Amniotic epithelial cell (primary cell): ENCODE measurements at places on chromosomes 7 and 10.

DNA sequence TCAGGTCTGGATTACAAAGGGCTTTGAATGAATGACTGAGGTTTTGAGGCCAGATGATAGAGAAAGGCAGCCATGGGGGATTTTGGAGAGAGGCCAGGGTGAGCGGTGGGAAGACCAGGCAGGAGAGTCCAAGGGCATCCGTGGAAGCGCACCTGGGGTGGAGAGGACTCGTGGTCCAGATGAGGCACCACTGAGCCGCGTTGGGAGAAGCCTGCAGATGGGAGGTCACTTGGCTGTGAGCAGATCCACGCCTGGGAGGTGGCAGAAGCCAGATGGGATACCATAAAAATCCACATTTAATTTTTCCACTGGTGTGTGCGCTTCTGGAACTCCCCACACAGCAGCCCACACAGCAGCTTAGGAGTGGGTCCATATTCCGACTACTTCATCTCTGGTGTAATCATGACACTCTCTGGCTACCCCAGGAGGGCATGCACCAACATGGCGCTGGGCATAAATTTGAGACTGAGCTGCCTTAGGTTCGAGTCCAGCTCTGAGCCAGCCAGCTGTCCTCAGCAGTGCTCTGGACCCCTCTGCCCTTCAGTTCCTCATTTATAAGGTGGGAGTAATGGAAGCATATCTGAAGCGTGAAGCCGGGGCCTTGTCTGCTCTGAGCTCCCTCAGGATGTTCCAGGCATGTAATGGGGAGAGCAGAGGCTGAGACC lies 90.2 kb upstream of the FAM20C start:
- no peak for DNase-seq

DNA sequence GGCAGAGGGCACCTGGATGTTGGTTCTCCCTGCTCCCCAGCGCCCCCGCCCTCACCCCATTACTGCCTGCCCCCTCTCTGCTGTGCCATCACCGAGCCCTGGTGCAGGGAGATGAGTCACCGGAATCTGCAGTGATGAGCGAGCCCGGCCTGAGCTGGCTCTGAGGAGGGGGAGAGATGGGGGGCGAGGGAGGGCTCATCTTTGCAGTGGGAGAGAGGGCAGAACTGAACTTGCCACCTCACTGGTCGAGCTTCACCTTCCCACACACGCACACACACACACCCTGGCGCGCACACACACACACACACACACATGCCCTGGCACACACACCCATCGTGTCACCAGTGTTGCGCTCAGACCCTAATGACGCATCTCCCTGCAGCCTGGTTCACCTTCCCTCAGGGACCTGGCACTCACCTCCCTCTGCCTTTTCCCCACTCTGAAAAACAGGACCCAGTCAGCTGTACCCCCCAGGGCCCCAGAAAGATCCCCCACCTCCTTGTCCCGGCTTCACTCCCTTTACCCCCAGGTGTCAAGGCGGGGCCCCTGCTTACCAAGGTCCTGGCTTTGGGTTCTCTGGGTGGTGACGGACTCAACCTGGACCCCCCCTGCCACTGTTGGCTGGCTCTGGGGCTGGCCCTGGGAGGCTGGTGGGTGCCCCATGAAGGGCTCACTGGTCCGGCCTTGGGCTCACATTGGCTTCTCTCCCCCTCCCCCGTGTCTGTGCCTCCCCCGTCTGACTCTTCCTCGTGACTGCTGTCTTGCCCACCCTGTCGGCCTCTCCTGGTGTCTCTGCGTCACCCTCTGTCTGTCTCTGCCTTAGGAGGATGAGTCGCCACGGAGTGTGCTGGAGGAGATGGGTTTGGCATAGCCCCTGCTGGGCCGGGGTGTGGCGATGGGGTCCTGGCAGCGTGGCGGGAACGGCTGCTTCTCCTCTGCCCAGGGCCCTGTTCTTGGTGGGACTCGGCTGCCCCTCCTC lies 5.4 kb downstream of the VGF start:
- peak; percentile 58 for DNase-seq

DNA sequence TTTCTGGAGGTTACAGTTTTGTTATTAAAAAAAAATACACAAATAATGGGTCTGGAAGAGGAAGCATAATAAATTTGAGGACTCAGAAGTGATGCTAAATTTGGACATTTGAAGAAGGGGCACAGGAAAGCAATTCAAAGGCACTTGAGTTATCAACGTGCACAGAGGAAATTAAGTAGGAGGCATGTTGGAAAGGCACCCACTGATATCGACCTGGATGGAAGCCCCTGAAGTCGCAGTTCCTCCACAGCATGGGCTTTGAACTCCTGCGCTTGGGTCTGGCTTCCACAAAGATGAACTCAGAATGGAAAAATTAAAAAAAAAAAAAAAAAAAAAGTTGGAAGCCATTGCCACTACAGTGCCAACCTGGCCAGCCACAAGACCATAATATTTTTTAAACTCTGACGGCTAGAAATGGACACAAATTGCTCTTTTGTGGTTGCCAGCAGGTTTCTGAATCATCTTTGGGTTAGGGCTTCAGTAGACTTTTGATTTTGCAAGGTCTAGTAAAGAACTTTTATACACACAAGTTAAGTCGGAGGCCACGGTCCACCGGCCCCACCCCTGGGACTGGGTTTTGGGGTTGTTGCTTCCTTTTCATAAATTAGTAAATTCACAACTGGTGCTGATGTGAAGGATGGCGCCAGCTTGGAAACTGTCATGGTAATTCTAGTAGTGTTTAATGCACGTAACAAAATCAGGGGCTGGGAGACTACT lies 21.6 kb downstream of the JCAD start:
- peak; percentile 54 for DNase-seq

DNA sequence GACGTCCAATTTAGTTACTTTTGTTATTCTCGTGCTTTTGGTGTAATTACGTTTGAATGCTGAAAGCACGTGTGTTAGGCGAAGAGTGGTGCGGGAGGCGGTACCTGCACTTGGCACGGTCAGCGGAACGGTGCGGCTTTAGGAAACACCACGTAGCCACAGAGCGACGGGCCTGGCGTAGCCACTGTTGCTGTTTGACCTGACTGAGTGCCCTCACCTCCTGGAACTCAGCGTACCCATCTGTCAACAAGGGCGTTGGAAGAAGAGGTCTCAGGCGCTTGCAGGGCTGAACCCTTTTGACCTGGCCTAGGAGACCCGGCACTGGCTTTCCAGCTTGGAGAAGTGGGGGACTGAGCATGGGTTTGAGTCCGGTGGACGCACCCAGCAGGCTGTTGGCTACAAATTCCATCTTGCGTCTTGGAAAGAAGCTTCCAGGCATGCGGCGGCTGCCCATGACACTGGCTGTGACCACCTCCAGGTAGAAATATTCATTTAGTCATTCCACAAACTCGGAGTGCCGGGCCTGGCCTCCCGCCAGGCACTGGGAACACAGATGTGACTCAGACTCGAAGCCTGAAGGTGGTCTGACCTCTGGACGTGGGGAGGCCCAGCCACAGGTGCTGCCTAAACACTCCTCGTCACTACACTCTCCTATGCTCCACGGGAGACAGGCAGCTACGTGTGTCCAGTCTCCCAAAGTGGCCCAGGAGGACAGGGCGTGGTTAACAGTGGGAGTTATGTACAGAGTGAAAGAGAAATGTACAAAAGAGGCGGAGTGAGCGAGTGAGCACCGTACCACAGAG lies 22.2 kb downstream of the FAM20C start:
- peak; percentile 58 for DNase-seq

DNA sequence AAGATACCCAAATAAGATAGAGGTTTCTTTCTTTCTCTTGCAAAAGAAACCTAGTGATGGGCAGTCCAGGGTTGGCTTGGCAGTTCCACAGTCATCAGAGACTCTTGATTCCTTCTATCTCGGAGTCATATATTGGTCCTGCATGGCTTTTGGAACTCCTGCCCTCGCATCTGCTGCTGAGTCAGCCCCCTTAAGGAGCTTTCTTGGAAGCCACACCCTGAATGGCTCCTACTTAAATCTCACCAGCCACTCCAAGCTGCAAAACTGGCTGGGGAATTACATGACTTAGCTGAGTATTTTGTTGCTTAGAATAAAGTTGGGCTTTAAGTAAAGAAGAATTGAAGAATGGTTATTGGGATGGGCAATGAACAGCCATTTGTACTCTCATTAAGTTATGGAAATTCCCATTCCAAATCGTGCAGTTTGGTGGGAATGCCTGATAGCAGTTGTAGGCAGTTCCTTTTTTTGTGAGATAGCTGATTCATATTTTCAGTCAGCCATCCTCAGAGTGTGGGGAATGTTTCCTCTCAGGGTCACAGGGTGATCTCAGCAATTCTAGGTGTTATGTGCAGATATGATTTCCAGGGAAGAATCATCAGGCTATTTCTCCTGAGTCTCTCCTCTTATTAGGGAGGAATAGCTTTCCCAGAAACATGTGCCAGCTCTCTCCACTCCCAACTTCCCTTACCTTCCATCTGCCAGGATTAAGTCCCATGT lies 209.9 kb downstream of the BBS9 start:
- DNase-seq: no peak

- peak; percentile 77 for DNase-seq
These were observed 3.0 kb downstream of the CLRN3 start for GRCh38 chr10:127889605-127890195.

DNA sequence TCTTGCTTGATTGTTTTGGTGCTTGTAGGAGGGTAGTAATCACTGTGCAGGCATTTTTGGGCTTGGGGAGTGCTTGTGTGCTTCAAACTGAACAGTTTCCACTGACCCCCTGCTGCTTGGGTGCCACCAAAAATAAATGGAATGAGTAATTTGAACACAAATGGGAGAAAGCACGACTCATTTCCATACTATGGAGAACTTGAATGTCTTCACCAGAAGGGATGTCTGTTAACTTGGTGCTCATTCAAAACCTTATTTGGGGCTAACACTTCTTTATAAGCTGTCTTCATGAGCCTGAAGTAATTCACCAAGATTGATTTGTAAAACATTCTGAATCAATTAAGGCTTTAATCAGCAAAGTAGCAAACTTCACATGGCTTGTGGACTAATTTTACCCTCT lies 560.3 kb downstream of the SDK1 start:
- no peak for DNase-seq

DNA sequence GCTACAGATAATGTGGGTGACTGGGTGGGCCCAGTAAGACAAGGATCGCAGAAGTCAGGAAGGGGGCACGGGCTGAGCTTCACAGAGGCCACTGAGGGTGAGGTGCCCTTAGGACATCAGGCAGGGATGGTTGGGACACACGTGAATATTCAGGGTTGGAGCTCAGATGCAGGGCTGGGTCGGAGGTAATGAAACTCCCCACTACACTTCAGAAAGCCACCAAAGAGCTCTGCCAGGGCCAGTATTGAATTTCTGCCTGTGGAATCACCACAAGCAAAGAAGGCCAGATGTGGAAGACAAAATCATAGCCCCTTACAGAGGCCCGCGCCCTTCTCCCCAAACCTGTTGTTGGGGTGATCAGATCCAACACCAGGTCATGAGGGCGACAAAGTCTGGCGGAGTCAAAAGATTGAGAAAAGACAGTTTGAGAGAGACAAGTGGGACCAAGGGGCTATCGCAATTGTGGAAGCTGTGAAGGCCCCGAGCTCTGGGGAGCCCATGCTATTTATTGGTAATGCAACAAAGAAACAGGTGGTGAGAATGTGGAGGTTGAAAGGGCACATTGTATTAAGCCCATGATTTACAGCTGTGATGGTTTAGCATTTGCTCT lies 42.4 kb downstream of the STRA8 start:
- no peak for DNase-seq

DNA sequence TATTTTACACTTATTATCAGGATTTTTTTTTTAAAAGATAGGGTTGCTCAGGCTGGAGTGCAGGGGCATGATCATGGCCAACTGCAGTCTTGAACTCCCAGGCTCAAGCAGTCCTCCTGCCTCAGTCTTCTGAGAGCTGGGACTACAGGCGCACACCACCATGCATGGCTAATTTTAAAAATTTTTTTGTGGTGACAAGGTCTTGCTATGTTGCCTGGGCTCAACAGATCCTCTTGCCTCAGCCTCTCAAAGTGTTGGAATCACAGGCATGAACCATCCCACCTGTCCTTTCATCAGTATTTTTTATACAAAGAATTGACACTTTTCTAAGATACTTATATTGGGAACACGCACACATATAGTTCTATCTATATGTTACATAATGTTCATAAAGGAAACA lies 99.3 kb downstream of the PIP4K2A start:
- no peak for DNase-seq

GRCh38 chr10:113550365-113550764 lies 2.5 kb upstream of the HABP2 start:
- DNase-seq: peak; percentile 2

DNA sequence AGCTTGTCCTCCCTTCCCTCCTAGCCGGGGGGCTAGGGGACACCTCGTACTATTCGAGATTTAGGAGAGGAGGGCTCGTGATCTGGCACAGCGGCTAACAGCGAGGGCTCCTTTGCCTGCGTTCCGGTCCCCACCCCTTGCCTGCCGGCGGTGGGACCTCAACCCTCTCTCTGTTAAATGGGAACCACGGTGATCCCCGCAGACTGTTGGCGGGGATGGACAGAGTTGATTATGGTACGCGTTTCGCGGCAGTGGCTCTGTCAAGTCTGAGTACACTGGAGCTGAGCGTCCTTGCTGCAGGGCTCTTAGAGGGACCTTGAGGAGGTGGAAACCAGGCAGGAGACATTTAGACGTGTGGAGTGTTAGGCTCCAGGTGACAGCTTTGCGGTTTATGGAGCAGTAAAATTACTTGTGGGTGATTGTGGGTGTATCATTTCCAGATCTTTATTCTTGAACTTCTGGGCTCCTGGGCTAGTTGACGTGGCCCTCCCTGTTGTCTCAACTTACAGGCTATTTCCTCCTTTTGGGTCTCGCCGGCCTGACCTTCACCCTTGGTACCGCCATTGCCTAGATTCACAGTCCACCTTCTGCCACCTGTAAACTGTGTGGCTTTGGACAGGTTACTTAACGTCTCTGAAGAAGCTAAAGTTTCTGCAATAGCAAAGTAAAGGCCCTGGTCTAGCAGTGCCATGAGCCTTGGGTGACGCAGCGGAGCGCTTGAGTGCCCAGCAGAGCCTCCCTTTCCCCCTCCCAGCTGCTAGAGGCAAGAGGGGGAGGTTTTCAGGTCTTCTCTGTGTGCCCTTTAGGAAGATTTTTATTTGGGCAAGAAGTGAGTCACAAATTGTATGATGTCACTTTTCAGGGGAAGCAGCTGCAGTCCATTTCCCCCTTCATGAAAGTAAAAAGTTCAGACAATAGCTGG lies 739 bp downstream of the CASP7 start:
- peak; percentile 24 for DNase-seq

- DNase-seq: peak; percentile 34
These were observed 28.3 kb upstream of the ZMIZ2 start for GRCh38 chr7:44720301-44720700.

DNA sequence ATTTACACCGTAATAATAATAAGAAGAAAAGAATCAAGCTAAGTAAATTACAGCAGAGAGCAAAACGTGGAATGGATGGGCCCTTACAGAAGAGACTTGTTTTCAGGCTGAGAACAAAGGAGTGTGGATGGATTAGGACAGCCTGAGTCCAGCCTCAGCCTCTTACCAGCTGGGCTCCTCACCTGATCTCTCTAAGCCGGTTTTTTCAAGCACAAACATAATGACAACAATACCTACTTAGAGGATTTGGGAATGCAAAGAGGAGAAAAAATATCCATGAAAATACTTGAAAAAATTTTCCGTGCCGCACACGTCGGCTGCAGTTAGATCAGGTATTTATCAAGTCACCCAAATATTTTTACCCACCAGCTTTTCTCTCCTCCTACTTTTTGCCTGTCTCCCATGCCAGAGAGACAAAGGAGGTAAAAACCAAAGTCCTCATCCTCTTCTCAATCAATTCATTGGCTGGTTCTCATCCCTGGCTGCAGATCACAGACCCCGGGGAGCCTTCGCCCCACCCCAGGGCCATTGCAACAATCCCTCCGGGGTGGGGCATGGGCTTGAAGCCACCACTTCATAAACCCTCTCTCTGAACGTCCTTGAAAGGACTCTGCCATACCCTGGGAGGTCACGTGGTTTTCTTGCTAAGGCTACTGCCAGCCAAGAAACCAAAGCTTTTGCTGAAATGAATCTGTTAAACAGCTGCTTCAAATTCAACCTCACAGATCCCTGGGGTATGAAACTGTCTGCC lies 29.7 kb upstream of the GTF2I start:
- peak; percentile 32 for DNase-seq
